ENCODE measurements at places on chromosomes 11 and 22. TPM values are rescaled to one million over a fixed set of nuclear protein-coding genes. Genes with fewer than 3 reads are reported as not detected.
A peak's percentile ranks its signal among the peaks of the same experiment; 100 is the strongest.

GRCh38 chr11:31641477-31642062 is 132.0 kb downstream of the ELP4 start:
- no peak overlapping the region for H3K27ac ChIP-seq
- H3K27me3 ChIP-seq = no peaks in the 10 kb centered on the region
- H3K4me1 ChIP-seq = no peaks in the 10 kb centered on the region
- no peak for DNase-seq
- H3K4me3 ChIP-seq = no peak overlapping the region
- H3K36me3 ChIP-seq = no peaks in the 10 kb centered on the region

GRCh38 chr11:17161515-17161914 is 46.3 kb downstream of the PIK3C2A start:
- H3K4me1 ChIP-seq = peaks cover 68% of the 10 kb centered on the region
- no peaks in the 10 kb centered on the region for H3K36me3 ChIP-seq
- DNase-seq = no peak
- no peaks in the 10 kb centered on the region for H3K27me3 ChIP-seq
- no peak overlapping the region for H3K4me3 ChIP-seq

- no peaks in the 10 kb centered on the region for H3K36me3 ChIP-seq
- H3K4me3 ChIP-seq = no peak overlapping the region
- peaks cover 16% of the 10 kb centered on the region for H3K4me1 ChIP-seq
- DNase-seq = no peak
- H3K27me3 ChIP-seq = no peaks in the 10 kb centered on the region
Measured at GRCh38 chr11:65699306-65699705, 12.7 kb upstream of the KAT5 start.

DNA sequence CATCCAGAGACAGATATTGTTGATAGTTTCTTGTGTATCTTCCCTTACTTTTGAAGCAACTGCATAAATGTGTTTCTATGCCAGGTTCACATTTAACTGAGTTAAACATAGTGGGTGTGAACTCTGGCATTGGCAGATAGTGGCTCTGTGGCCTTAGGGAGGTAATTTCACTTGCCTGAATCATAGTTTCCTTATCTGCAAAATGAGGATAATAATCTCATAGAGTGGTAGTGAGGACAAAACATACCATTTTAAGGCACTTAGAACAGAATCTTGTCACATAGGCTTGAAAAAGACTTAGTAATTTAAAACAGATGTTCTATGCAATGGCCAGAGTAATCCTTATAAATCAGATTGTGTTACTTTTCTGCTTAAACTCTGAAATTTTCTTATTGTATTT is 56.4 kb upstream of the SYN3 start:
- no peak for DNase-seq
- H3K27me3 ChIP-seq = no peaks in the 10 kb centered on the region
- no peaks in the 10 kb centered on the region for H3K36me3 ChIP-seq
- H3K4me3 ChIP-seq = no peak overlapping the region
- no peaks in the 10 kb centered on the region for H3K4me1 ChIP-seq

DNA sequence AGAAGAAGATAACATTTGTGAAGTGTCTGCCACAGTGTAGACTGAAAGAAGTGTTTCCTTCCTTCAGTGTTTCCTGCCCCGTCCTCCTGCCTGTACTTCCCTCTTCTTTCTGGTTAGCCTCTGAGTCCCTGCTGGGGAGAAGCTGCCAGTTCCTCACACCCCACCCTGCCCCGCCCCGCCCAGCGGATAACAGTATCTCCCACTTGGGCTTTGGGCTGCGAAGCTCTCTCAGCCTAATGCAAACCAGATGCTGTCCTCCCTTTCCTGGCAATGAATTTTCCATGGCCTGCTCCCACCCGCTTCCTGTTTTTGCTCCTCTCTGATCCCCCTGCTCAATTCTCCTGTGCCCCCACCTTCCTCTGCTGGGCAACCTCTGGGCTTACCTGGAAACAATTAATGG is 5.2 kb upstream of the RAB3IL1 start:
- no peak overlapping the region for H3K4me3 ChIP-seq
- H3K27me3 ChIP-seq = no peaks in the 10 kb centered on the region

DNA sequence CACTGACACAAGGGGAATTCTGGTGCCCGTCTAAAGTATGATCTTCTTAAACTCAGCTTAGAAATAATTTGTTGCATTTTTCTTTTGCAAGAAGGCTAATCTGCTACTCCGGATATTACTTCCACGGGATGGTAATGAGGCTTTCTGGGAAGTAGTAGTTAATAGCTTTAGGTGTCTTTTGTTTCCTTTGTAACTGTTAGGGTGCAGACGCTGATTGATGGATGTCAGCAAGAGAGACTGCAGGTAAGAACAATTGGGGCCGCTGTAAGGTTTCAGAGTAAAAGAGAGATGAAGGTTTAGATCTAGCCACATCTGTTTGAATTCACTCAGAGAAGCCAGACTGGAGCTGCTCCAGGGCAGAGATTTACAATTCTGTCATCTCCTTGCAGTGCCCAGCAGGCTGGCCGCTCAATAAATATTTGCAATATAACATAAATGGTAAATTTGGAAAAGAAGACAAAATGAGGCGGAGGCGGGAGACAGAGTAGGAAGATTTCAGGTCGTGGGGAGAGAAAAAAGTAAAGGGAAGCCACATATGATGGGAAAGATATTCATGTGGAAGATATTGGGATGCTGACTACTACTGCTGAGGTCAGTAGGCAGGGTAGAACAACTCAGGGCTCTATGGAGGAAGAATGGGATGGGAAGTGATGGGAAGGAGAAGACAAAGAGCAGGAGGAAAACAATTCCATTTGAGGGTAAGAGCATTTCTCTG is 320.5 kb downstream of the AASDHPPT start:
- no peak overlapping the region for H3K27ac ChIP-seq
- H3K27me3 ChIP-seq = no peaks in the 10 kb centered on the region
- no peaks in the 10 kb centered on the region for H3K36me3 ChIP-seq
- DNase-seq = no peak
- H3K4me3 ChIP-seq = no peak overlapping the region
- H3K4me1 ChIP-seq = no peaks in the 10 kb centered on the region

- H3K27me3 ChIP-seq = no peaks in the 10 kb centered on the region
- no peaks in the 10 kb centered on the region for H3K4me1 ChIP-seq
- no peaks in the 10 kb centered on the region for H3K36me3 ChIP-seq
Measured at GRCh38 chr11:19792510-19792909, 79.9 kb downstream of the NAV2 start.

DNA sequence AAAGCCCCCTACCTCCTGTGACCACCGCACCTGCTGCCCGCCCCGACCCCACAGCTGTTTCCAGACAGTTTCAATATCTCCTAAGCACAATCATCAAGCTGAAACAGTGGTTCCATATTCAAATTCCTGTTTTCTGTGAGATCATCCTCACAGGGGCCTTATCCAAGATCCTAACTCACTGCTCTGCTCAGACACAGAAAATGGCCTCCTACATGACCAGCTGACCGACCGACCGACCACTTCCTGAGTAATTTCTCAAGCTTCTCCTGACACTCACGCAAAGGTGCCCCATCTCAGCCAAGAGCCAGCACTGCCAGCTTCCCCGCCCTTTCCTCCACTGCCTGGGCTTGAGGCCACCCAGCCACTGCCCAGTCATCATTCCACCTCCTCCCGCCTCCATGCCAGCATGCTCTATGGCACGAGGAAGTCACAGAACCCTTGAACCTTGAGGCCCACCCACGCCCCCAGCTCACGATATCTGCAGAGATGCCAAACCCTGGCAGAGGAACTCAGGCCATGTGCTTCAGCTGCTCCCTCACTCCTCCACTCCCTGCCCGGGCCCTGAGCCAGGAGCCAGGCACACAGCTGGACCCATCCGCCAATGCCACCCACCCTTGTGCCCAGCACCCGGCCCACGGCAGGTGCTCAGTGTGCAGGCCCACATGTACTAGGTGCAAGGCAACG is 14.0 kb downstream of the KIAA0930 start:
- H3K27me3 ChIP-seq = no peaks in the 10 kb centered on the region
- peaks cover 40% of the 10 kb centered on the region for H3K4me1 ChIP-seq
- H3K36me3 ChIP-seq = no peaks in the 10 kb centered on the region
- DNase-seq = peak; percentile 68
- peak overlapping the region; percentile 60 for H3K27ac ChIP-seq

DNA sequence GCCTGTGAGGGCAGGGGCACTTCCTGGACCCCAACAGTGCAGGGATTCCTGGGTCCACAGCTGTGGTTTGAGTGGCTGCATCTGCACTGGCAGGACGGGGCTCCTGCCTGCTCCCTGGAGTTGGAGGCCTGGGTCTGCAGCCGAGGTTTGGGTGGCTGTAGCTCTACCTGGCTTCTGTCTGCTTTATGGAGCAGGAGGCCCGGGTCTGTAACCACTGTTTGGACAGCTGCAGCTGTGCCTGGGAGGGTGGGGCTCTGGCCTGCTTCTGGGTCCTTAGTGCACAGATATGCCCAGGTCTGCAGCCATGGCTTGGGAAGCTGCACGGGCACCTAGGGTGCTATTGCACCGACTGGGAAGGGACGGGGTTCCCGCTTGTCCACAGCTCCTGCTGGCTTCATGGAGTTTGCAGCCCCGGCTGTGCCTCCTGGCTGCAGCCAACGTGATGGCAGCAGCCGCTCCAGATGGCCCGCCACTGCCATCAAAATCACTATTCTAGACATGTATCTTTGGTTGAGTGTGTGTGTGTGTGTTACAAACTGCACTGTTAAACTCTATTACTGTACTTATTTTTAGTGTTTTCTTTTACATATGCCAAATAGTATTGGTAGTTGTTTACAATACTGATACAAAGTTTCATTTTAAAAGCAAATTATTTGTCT is 412.3 kb upstream of the KIRREL3 start:
- no peaks in the 10 kb centered on the region for H3K36me3 ChIP-seq
- no peaks in the 10 kb centered on the region for H3K4me1 ChIP-seq
- H3K27me3 ChIP-seq = no peaks in the 10 kb centered on the region
- no peak overlapping the region for H3K27ac ChIP-seq

DNA sequence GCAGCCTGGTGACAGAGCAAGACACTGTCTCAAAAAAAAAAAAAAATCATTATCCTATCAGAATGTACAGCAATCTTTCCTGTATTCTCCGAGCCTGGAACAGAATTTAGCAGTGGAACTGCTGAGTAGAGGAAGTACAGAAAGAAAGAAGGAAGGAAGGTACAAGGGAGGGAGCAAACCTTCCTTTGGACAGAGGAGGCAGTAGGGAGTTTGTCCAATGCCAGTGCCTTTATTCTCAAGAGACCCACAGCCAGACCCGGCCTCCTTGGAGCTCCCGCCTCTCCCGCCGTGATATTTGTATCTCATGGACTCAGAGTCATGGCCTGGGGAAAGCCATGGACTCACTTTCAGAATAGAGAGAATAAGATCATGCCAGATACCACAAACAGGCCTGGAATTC is 37.7 kb upstream of the LRRC55 start:
- DNase-seq = no peak
- no peak overlapping the region for H3K4me3 ChIP-seq
- no peaks in the 10 kb centered on the region for H3K36me3 ChIP-seq
- no peaks in the 10 kb centered on the region for H3K27me3 ChIP-seq

DNA sequence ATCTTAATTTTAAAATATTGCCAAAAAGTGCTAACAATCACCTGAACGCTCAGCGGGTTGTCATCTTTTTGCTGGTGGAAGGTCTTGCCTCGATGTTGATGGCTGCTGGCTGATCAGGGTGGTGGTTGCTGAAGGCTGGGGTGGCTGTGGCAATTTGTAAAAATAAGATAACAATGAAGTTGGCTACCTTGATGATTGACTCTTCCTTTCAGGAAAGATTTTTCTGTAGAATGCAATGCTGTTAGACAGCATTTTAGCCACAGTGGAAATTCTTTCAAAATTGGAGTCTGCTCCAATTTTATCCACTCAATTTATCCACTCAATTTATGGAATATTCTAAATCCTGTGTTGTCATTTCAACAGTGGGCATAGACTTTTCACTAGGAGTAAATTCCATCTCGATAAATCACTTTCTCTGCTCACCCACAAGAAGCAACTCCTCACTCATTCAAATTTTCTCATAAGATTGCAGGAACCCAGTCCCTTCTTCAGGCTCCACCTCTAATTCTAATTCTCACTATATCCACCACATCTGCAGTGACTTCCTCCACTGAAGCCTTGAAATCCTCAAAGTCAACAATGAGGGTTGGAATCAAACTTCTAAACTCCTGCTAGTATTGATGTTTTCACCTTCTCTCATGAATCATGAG is 78.8 kb downstream of the LINC01488 start:
- DNase-seq = no peak
- H3K36me3 ChIP-seq = no peaks in the 10 kb centered on the region
- no peak overlapping the region for H3K27ac ChIP-seq
- H3K4me1 ChIP-seq = no peaks in the 10 kb centered on the region
- no peaks in the 10 kb centered on the region for H3K27me3 ChIP-seq

- H3K36me3 ChIP-seq = no peaks in the 10 kb centered on the region
- no peak overlapping the region for H3K27ac ChIP-seq
- peak; percentile 22 for DNase-seq
Measured at GRCh38 chr11:8389029-8389996, 125.6 kb upstream of the LMO1 start.

DNA sequence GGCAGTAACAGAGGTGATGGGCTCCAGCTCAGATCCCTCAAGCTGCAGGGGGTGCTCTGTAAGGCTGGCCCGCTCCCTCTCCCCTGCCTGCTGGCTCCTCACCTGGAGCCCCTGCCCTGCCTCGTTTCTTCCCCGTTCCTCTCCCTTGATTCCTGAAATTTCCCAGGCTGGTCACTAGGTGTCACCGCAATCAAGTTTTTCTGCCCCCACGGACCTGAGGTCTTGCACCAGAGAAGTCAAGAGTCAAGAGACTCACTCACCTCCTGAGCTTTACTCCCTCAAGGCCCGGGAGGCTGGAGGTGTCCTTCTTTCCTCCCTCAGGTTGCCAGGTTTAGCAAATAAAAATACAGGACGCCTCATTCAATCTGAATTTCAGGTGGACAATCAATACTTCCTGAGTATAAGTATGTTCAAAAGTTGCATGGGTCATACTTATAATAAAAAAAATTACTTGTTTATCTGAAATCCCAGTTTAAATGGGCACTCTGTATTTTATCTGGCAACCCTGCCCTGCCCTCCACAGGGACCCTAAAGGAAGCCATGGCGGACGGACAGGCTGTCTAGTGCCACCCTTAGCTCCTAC is 69.2 kb downstream of the SCUBE1 start:
- peaks cover 3% of the 10 kb centered on the region for H3K4me1 ChIP-seq
- no peak overlapping the region for H3K27ac ChIP-seq
- H3K36me3 ChIP-seq = no peaks in the 10 kb centered on the region
- DNase-seq = no peak

Gene KRTAP5-10
- not detected for total RNA-seq

Gene POGLUT3
- total RNA-seq = 4.9 TPM

Gene CALCA
- not detected for total RNA-seq

Gene ACRV1
- total RNA-seq = not detected

Gene CAVIN3
- 52.2 TPM for total RNA-seq

Gene NDUFS3
- total RNA-seq = 80.7 TPM

Gene CARNS1
- total RNA-seq = 0.84 TPM

Gene PLAAT3
- 36.7 TPM for total RNA-seq

Gene IGF2
- 12.7 TPM for total RNA-seq
